Placental pericyte (primary cell): ENCODE measurements at places on chromosomes 1 and 21. TPM values are rescaled to one million over a fixed set of nuclear protein-coding genes. Genes with fewer than 3 reads are reported as not detected.

The SLC1A7 gene
- 0.14 and 3.7 TPM in 2 replicates for total RNA-seq

The MEX3A gene
- total RNA-seq = 0.22 and 2.3 TPM in 2 replicates

The CRNN gene
- total RNA-seq = not detected in 2 replicates

The LCE3E gene
- not detected in 2 replicates for total RNA-seq

The CDC14A gene
- total RNA-seq = 4.8 and 8.9 TPM in 2 replicates

The CD1E gene
- total RNA-seq = not detected in 2 replicates

The PALMD gene
- total RNA-seq = 1.4 TPM in 1 of 2 replicates, not detected in the other

The ASB17 gene
- total RNA-seq = not detected in 2 replicates

The FBXO2 gene
- total RNA-seq = 1.4 and 2.4 TPM in 2 replicates

The SERPINC1 gene
- 0.43 TPM in 1 of 2 replicates, not detected in the other for total RNA-seq

The DAB1 gene
- total RNA-seq = not detected in 2 replicates

The RAB3B gene
- total RNA-seq = 8.3 and 85.0 TPM in 2 replicates

The OR14K1 gene
- total RNA-seq = not detected in 2 replicates

The SPRR2B gene
- total RNA-seq = not detected in 2 replicates

The HNRNPR gene
- 72.9 and 92.8 TPM in 2 replicates for total RNA-seq

The BLZF1 gene
- 30.2 and 38.8 TPM in 2 replicates for total RNA-seq

The KCNN3 gene
- under 0.01 TPM in 1 of 2 replicates, not detected in the other for total RNA-seq

The SAMD13 gene
- 0.14 TPM in 1 of 2 replicates, not detected in the other for total RNA-seq

The AGMAT gene
- total RNA-seq = 0.44 and 2.3 TPM in 2 replicates

The CHRM3 gene
- under 0.01 TPM in 2 replicates for total RNA-seq

The VCAM1 gene
- total RNA-seq = 33.8 and 113 TPM in 2 replicates

The TMEM69 gene
- total RNA-seq = 19.5 and 21.7 TPM in 2 replicates
